Chondrocyte (in vitro differentiated cells): ENCODE measurements at places on chromosomes 16 and 17. TPM values are rescaled to one million over a fixed set of nuclear protein-coding genes. Genes with fewer than 3 reads are reported as not detected.

DNA sequence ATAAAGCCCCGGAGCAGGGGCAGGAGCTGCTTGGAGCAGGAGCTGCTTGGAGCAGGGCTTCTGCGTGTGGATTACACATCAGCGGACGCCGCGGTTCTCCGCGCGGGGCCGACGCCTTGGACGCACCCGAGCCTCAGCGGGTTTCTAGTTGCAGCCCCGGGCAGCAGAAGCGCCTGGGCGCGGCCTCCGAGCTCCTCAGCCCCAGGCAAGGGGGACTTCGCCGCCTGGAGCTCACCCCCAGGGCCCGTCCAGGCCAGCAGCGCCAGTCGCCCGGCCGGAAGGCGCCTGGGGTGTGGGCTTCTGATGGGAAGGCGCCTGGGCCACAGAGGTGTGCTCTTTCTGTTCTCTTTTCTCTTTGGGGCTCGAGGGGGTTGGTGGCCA, 6.3 kb downstream of the FOXF1 start:
- no peak for DNase-seq

- no peak for DNase-seq
Measured at GRCh38 chr17:4048218-4048617, 84.0 kb upstream of the ATP2A3 start.

GRCh38 chr16:76856112-76856511, 334.9 kb upstream of the MON1B start:
- DNase-seq = no peak

GRCh38 chr17:77478899-77479298, 338.1 kb downstream of the SEC14L1 start:
- DNase-seq = no peak

DNA sequence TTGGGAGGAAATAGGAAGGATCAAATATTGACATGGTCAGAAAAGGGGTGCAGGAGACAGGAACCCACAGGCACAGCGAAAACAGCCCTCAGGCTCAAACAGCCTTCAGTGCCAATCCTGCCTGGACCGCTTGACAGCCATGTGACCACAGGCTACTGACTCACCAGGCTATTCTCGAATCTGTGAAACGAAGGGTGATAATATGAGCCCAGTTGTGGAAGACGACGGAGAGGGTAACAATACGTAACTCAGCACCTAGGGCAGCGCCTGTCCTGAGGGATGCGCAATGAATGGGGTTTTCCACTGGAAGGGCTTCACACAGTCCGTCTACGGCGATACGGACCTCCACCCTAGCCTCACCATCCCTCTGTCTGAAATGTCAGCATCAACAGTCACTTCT, 117.3 kb upstream of the RCVRN start:
- no peak for DNase-seq

GRCh38 chr17:43671031-43671692, 9.4 kb upstream of the MEOX1 start:
- DNase-seq = no peak

DNA sequence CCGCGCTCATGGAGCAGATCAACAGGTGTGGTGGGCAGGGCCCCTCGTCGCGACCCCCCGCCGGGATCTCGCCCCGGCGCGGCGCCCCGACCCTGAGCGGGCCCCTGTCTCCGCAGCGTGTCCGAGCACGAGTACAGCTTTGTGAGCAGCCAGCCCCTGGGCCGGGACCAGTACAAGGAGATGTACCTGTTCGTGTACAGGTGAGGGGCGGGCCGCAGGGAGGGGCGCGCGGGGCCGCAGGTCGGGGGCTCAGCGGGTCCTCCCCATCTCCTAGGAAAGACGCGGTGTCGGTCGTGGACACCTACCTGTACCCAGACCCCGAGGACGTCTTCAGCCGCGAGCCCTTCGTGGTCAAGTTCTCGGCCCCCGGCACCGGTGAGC, 848 bp downstream of the DNASE1L2 start:
- DNase-seq = no peak

- no peak for DNase-seq
Measured at GRCh38 chr17:49703557-49704277, 4.0 kb downstream of the SLC35B1 start.

DNA sequence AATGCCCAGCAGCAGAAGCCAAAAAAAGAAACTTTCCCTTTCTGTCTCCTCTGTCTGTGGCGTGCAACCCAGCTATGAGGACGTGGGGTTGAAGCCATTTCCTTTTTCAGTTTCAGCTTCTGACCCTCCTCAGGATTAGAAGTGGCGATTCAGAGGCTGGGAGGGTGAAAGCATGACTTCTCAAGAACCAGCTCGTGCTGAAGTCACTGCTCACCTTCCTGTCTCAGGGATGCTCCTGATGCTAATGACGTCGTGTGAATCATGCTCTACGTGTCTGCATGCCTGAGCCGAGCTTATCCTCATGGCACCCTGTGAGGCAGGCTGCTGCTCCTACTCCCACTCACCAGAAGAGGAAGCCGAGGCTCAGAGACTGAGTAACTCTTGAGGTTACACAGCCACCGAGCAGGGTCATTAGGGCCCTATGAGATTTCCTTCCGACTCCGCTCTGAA, 5.7 kb upstream of the LPO start:
- no peak for DNase-seq

- no peak for DNase-seq
Measured at GRCh38 chr17:8966926-8967325, 1.4 kb upstream of the PIK3R5 start.

GRCh38 chr17:66830451-66830850, 4.5 kb upstream of the CACNG5 start:
- no peak for DNase-seq

GRCh38 chr16:25580041-25580440, 111.7 kb upstream of the HS3ST4 start:
- no peak for DNase-seq

Gene HID1
- 4.7 to 7.7 TPM (median 5.2 TPM) in 3 replicates for total RNA-seq

Gene TEDC2
- 3.9 to 6.5 TPM (median 5.5 TPM) in 3 replicates for total RNA-seq

Gene MT1A
- total RNA-seq = 1.1 TPM in 1 of 3 replicates, not detected in the others

Gene GGA3
- 26.9 to 30.3 TPM (median 28.4 TPM) in 3 replicates for total RNA-seq

Gene CES3
- 0.12 to 0.75 TPM (median 0.13 TPM) in 3 replicates for total RNA-seq

Gene CCL16
- not detected in 3 replicates for total RNA-seq
